ENCODE measurements at places on chromosomes 12 and 14.

DNA sequence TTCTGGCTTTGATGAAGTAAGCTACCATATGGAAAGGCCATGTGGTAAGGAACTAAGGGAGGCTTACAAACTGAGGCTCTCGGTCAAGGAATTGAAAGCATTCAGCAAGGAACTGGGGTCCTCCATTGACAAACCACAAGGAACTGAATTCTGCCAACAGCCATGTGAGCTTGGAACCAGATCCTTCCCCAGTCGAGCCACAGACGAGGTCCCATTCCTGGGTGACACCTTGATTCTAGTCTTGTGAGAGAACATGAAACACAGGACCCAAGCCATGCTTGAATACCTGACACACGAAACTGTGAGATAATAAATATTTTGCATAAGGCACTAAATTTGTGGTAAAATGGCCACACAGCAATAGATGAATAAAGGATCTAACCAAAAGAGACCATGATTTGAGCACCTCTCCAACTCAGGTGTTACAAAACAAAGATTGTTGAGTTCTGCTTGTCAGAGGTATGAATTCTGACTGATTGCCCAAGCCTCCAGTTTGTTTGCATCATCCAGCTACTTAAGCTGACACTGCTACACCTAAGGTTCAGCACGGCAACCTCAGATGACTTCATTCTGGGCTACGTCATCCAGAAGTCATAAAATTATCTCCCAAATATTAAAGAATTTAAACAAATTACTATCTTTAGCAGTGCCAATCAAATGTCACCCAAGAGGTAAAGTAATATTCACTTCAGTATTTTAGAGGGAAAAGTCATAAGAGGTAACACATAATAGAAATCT is 59.4 kb downstream of the GARIN6 start:
- DNase-seq = no peak

- DNase-seq = no peak
Observed at GRCh38 chr12:103077108-103077773, 119.8 kb downstream of the ASCL1 start.

GRCh38 chr12:112761366-112761986 is 30.1 kb upstream of the RPH3A start:
- DNase-seq = no peak

- DNase-seq = no peak
Observed at GRCh38 chr12:15540469-15540872, 218.2 kb downstream of the PTPRO start.

GRCh38 chr12:46438256-46438655 is 65.7 kb upstream of the SLC38A2 start:
- DNase-seq = no peak

GRCh38 chr14:93962701-93963601 is 13.4 kb downstream of the ASB2 start:
- no peak for DNase-seq

DNA sequence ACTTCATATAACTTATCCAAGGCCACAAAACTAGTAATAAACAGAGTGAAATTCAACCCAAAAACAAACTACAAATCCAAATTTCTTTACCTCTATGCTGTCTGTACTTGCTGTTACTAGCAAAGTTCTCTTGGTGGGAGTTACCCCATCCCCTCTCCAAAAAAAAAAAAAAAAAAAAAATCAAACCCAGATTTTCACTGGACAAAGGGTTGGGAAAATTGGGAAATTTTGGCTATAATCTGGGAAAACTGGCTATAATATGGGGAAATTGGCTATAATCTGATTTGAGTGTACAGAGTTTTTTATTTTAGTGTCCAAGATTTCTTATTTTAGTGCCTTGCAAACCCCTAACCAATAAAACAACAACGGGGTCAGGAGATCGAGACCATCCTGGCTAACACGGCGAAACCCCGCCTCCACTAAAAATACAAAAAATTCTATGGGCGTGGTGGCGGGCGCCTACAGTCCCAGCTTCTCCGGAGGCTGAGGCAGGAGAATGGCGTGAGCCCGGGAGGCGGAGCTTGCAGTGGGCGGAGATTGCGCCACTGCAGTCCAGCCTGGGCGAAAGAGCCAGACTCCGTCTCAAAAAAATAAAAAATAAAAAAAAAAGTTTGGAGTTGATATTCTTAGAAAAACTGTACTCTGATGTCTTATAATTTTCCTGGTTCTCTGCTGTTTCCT is 148.4 kb downstream of the CHST11 start:
- DNase-seq = no peak

DNA sequence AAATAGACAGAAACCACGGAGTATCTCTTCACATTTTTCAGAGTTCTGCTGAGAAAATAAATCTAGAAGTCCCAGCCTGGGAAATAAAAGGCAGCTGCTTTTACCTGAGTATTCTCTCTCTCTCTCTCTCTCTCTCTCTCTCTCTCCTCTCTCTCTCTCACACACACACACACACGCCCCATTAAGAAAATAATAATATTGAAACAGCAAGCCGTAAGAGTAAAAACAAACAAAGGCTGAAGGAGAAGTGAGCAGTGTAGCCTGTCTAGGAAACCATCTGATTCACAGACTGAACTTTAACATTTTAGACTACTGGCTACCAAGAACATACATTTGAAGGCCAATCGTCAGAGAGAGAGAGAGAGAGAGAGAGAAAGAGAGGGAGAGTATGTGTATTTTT is 8.4 kb downstream of the PTHLH start:
- DNase-seq = no peak

- no peak for DNase-seq
Observed at GRCh38 chr12:20631711-20632110, 63.4 kb upstream of the SLCO1C1 start.

DNA sequence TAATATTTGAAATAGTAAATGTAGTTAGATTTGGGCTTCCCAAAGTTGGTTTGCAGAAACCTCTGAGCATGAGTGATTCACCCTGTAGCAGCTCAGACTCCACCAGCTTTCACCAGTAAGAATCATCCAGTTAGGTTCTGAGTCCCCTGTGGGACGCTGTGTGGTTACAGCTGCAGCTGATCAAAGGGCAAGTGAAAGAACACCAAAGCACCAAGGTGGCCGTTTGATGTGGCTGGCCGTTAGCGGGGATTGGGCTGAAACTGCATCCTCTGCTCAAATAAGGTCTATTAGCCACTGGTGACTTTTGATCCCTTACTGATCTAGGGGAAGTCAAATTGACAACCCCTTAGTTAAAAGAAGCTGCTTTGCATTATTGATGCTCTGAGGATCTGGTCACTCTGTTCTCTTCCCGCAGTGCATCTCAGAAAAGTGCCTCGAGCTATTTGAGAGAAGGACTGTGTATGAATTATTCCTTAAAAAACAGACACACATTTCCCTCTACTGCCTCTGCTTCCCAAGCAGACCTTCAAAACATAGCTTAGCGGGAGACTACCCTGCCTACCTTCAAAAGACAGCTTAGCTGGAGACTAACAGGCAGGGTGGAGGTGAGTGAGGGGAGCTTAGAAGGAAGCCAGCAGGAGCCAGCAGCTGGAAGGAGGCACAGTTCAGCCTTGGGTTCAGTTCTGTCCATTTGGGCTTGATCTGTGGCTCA is 3.7 kb downstream of the ABHD12B start:
- DNase-seq = no peak

GRCh38 chr12:113070117-113070906 is 13.8 kb downstream of the DTX1 start:
- DNase-seq = no peak

- DNase-seq = no peak
Observed at GRCh38 chr12:7628381-7628961, 37.2 kb downstream of the APOBEC1 start.

DNA sequence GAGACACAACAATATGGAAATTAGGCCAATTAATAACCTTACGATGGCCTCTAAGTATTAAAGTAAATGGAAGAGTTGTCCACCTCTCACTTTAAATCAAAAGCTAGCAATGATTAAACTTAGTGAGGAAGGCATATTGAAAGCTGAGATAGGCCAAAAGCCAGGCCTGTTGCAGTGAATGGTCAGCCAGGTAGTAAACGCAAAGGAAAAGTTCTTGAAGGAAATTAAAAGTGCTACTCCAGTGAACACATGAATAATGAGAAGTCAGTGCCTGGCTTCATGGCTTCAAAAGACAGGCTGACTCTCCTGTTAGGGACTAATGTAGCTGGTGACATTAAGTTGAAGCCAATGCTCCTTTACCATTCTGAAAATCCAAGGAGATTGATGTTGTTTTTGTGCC is 135.3 kb downstream of the NDUFA12 start:
- no peak for DNase-seq

- DNase-seq = no peak
Observed at GRCh38 chr12:52267266-52267665, 7.2 kb upstream of the KRT86 start.

DNA sequence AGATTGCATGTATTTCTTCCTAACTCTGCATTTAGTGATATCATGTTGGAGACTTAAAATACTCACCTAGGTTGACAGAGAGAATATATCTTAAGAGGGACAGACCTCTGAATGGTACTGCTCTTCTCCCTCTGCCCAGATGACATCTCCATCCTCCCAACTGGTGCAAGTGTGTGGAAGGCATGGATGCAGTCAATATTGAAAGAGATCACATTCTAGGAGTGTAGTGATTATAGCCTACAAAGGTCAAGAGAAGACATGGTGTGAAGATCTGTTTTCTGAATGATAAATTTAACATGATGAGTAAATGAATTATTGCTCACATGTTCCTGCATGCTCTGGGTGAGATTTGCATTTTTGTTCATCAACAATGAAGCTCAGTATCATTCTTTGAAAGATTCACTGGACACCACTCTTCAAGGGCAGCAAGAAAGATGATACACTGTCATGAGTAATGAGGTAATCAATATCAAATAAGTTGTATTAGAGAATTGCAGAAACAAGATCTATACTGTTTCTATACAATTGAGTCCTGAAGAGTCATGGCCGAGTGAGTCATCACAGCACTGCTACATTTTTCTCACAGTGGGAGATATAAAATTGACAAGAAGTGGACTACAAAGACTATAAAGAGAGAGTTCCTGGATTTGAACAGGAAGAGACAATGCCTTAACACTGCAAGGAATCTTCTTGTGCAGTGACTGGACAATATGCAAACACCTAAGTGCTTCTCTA is 183.3 kb upstream of the KRR1 start:
- DNase-seq = no peak

GRCh38 chr12:99455350-99456035 is 192.1 kb upstream of the GARIN6 start:
- DNase-seq = no peak

DNA sequence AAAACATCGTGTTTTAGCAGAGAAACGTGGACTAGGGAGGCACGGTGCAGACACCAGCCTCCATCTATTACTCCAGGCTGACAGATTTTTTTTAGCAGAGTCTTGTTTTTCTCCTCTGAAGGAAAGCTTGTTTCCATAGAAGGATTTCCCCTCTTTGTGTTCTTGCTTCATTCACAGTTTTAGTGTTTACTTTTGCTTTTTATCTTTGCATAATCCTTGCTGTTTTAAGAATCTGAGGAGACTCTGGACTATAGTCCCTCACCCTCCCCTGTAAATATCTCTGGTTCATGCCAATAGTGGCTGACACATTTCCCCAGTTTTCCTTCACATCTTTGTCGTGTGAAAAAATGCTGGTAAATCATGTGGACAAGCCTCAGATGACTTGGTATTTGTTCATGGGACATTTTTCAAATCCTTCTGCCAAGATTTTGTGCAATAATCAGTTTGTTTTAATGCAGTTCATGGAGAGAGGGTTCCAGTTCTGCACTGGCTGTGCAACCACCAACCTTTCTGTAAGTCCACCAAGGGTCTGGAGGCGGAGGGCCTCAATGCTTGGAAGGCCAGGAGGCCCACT is 39.9 kb upstream of the TMCC3 start:
- DNase-seq = no peak

DNA sequence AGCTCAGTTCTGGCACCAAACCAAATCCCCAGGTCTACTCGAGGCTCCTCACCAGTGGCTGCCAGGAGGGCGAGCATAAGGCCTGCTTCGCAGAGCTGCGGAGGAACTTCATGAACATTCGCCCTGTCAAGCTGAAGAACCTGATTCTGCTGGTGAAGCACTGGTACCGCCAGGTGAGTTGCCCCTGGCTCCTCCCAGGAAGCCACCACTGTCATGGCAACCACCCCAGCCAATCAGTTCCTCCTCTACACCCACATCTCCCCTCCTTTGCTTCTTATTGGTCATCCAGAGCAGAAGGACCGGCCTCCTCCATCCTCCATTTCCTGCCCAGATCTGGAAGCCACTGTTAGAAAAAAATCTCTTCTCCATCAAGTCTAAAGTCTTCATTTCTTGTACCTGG is 17.2 kb upstream of the OAS2 start:
- DNase-seq = no peak

- no peak for DNase-seq
Observed at GRCh38 chr12:101642115-101643067, 47.6 kb downstream of the MYBPC1 start.

- DNase-seq = no peak
Observed at GRCh38 chr12:57195611-57196371, 20.8 kb upstream of the NXPH4 start.

DNA sequence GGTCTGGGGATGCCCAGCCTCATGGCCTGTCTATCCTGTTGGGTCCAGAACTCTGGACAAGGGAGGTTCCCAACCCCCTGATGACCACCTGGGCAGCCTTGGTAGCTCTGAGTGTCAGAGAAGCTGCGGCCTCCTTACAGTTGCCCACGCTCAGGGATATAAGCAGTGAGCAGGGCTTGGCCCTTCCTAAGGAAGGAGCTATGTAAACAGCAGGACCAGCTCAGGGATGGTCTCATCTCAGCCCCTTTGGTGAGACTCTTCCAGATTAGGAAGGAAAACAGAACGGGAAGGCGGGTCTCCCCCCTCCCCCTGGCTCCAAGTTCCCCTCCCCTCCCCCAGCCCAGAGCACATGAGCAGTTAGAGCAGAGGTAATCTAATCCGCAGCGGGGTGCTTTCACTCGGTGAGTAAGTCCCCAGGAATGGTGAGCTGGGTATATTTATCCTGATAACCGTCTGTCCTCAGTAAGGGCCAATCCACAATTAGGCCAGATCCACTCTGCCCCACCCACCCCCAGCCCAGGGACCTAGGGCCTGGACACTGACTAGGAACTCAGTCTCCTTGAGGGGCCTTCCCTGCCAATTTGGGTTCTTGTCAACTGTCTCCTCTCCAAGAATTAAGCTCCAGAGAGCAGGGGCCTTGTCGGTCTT is 29.5 kb upstream of the RPLP0 start:
- no peak for DNase-seq

GRCh38 chr12:95460896-95461295 is 13.1 kb upstream of the METAP2 start:
- no peak for DNase-seq

DNA sequence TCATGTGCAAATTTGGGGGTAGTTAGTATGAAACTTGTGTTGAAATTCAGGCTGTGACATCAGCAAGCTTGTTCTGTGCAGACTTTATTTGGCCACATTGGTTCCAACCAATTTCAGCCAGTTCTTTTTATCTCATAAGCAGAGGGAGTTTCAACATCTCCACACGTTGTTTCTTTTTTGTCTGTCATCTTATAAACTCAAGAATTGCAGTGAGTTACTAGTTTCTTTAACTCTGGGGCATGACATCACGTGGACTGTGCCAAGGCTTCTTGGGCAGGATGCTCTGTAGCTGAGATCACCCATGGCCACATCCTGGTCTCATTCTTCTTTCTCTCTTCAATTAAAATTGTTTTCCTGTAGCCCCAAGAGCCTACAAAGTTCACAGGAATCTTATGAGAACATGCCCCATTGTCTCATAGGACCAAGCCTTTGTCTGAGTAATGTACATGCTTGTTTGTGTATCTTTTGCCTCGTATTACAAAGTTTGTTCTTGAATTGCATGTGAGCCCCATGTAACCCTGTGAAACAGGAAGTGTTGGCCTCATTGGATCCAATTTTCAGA is 982.0 kb upstream of the TMEM132C start:
- no peak for DNase-seq
